A549 treated with Mapracorat at 1 μM for 4 hours (cell line): ENCODE measurements at places on chromosomes 4 and X. TPM values are rescaled to one million over a fixed set of nuclear protein-coding genes. Genes with fewer than 3 reads are reported as not detected.

SPATA4 gene
- total RNA-seq = 0.12 to 0.31 TPM (median 0.27 TPM) in 5 replicates

BTC gene
- total RNA-seq = 0.91 to 1.6 TPM (median 1.2 TPM) in 5 replicates

ZAR1 gene
- total RNA-seq = 0.12 to 0.14 TPM (median 0.12 TPM) in 3 of 5 replicates, not detected in the others

GAGE12F gene
- total RNA-seq = not detected in 5 replicates

NDUFA1 gene
- total RNA-seq = 230 to 315 TPM (median 247 TPM) in 5 replicates

DCUN1D4 gene
- 11.9 to 21.4 TPM (median 16.4 TPM) in 5 replicates for total RNA-seq

SYTL4 gene
- total RNA-seq = 2.0 to 4.4 TPM (median 3.0 TPM) in 5 replicates

CT45A1 gene
- total RNA-seq = not detected in 5 replicates
